ENCODE measurements at places on chromosomes 2 and 18.

- DNase-seq: no peak
Observed at GRCh38 chr2:161426922-161427663, 11.0 kb downstream of the TBR1 start.

DNA sequence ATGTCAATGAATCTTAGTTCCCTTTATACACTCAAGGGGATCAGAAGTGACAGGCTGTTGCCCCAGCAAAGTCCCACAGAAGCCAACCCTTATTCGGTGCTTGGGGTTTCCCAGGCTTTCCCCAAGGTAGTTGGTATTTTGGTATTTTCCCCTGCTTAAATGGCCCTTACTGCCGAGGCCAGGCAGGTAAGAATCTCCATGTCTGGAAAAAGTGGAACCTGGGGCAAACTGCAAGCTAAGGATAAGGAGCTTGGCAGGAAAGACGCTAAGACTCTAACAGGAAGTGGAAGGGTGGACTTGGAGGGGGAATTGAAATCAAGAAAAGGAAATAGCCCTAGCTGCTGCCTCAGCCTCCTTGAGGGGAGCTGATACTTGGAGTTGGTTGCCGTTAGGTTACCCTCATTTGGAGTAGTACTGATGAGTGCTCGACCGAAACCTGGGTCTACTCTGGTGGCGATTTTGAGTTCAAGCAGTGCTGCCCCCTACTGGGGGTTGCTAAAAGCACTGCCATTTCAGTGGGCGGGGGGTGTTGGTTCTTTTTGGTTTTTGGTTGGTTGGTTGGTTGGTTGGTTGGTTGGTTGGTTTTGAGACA lies 3.3 kb upstream of the GPBAR1 start:
- DNase-seq: no peak

DNA sequence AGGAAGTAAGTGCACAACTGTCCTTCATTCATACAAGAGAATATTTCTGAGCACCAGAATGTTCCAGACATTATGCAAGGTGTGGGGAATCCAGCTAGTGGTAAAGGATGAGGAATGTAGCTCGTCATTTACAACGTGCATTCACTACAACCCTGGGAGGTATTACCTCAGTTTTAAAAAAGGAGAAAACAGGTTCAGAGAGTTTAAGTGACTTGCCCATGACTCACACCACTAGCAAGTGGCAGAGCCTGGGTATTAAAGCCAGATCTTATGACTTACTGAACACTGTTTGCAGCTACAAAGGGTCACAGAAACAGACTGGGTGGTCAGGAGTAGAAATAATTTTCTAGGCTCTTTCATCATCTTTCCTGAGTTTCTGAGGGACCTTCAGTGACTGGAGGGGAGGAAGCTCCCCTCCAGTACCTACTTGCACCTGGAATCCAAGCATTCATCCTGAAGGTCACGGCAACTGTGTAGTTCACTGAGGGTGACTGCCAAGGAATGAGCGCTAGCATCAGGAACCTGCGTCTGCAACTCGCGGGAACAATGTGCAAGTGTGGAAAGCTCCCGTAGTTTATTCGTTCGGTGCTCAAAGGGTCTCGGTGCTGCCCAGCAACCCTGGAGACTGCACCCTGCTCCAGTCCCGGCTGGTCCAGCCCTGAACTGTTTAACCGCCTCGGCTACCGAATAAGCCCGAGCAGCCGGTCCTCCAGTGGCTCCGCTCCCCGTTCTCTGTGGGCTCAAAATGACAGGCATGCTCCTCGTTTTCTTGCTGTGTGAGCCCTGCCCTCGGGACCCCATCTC lies 647 bp downstream of the CCDC121 start:
- DNase-seq: no peak

- DNase-seq: no peak
Observed at GRCh38 chr2:40228310-40228709, 223.6 kb downstream of the SLC8A1 start.

DNA sequence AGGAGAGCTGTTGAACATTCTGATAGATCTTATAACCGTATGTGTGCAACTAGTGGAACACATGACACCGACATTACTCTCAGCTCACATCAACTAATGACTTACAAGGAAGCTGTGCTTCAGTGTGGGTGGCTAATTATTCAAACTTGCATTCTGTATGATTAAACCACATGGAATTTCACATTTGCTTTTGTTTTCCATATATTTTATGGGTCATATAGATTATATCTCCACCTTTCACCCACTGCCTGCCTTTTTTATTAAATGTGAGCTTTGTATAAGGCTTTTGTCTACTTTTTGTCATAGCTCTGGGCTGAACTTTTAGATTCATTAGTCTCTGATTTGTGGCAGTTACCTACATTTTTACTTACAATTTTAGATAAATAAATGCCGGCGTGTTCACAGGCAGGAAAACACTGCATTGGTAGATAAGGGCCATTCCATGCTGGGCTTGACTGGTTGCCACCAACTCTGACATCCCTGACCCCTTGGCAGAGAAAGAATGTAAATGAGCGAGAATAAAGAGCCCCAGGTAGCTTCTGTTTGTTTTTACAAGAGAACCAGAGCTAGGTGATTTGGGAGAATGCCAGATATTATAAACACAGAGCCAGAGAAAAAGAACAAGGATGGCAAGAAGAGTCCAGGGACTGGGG lies 35.7 kb downstream of the LYPD6 start:
- peak; percentile 2 for DNase-seq

GRCh38 chr2:42008241-42008921 lies 39.4 kb upstream of the PKDCC start:
- no peak for DNase-seq

DNA sequence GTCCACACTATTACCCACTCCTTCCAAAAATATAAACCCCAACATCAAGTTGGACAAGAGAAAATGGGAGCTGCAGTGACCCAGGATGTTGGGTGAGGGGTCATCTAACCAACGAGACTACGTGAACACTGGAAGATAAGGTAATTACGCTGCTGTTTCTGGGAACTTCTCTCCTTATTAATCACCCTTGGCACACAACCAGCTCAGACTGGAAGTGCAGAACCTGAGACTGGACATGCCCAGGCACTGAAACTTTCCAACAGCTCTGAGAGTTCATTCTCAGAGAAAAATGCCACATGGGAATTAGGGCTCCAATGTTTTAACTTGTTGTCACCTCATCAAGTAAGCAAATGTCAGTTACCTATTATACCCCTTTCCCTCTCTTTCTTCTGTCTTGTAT lies 135.3 kb downstream of the CCDC148 start:
- DNase-seq: no peak

Data from SHP77 treated with DMSO at 0.1 percent for 48 hours (cell line).